ENCODE measurements at places on chromosomes 3 and 15.

DNA sequence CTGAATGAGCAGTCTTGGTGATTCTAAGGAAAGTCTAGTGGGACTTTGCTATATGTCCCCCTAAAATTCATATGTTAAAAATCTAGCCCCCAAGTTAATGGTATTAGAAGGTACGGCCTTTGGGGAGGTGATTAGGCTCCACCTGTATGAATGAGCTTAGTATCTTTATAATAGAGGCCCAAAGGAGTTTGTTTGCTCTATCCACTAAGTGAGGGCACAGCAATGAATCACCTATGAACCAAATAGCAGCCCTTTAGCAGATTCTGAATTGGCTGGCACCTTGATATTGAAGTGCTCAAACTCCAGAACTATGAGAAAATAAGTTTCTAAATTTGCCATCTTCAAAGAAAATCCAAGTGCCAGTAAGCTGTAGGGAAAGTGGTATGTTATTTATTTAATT is 187.9 kb downstream of the SUCNR1 start:
- no peak for DNase-seq

GRCh38 chr3:133490468-133491351 is 82.8 kb upstream of the CDV3 start:
- no peak for DNase-seq

DNA sequence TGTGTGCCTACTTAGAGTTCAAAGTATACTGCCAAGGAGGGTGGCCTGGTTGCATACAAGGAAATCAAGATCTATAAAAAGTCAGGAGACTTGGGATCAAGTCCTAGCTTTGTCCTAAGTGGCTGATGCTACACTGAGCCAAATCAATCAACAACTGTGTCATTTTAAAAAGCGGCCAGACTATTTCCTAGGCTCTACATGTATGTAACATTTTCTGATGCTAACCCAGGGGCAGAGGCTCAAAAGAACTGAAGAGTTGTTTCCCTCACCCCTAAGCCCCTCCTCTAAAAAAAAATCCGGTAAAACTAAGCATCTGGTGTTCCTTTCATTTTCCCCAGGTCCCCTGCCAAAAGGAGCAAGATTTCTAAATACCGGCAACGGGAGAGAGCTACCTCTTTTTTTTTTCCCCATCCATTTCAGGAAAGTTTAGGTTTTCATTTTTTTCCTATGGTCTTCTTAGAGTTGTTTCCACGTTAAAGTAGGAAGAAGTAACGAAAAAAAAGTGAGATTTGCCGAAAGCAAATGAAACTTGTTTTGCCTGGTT is 18.8 kb upstream of the CHD2 start:
- no peak for DNase-seq

DNA sequence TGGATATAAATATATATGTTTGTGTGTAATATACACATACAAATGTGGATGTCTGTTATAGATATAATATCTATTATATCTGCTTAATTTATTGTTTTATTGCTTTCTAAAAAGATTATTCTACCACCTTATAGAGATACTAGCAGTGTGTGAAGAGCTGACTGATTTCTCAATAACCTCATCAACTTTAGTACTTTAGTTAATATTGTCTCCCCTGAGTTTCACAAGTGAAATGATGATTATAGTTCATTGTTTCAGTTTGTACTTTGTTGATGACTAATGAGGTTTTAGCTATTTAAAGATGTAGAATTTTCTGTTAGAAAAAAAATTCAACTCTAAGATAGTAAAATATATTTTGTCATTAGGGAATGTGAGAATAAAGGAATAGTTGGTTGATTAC is 11.4 kb downstream of the RSRC1 start:
- no peak for DNase-seq
